ENCODE measurements at places on chromosomes 6 and 20. TPM values are rescaled to one million over a fixed set of nuclear protein-coding genes. Genes with fewer than 3 reads are reported as not detected.

Gene FRS3
- total RNA-seq, result 1.5 TPM

Gene SLC2A4RG
- 32.0 TPM for total RNA-seq

Gene KLC4
- 19.5 TPM for total RNA-seq

Gene VNN1
- not detected for total RNA-seq

Gene ARMH2
- not detected for total RNA-seq

Data from uterine smooth muscle cell (primary cell).